ENCODE measurements at places on chromosomes 6 and 20. TPM values are rescaled to one million over a fixed set of nuclear protein-coding genes. Genes with fewer than 3 reads are reported as not detected.

The PXDC1 gene
- total RNA-seq, result 0.57 TPM

The TNFRSF6B gene
- not detected for total RNA-seq

The HUS1B gene
- 2.8 TPM for total RNA-seq

The HDAC2 gene
- 128 TPM for total RNA-seq

The ISM1 gene
- total RNA-seq, result 2.0 TPM

The GLP1R gene
- total RNA-seq, result not detected

The PCSK2 gene
- not detected for total RNA-seq

The LRRN4 gene
- not detected for total RNA-seq

The POM121L2 gene
- total RNA-seq, result not detected

The KIF16B gene
- total RNA-seq, result 8.1 TPM

The SLC35D3 gene
- total RNA-seq, result not detected

The ALDH8A1 gene
- total RNA-seq, result 1.6 TPM

The PEDS1 gene
- 33.4 TPM for total RNA-seq

The NXT1 gene
- total RNA-seq, result 62.6 TPM

The MMP24 gene
- total RNA-seq, result not detected

The WFDC5 gene
- total RNA-seq, result not detected

The XKR7 gene
- not detected for total RNA-seq

The LY86 gene
- 1.1 TPM for total RNA-seq

The GSTA3 gene
- total RNA-seq, result not detected

The CGA gene
- not detected for total RNA-seq

The MCCD1 gene
- total RNA-seq, result not detected

The NKX2-4 gene
- not detected for total RNA-seq
